ENCODE measurements at places on chromosomes 6 and 20.

DNA sequence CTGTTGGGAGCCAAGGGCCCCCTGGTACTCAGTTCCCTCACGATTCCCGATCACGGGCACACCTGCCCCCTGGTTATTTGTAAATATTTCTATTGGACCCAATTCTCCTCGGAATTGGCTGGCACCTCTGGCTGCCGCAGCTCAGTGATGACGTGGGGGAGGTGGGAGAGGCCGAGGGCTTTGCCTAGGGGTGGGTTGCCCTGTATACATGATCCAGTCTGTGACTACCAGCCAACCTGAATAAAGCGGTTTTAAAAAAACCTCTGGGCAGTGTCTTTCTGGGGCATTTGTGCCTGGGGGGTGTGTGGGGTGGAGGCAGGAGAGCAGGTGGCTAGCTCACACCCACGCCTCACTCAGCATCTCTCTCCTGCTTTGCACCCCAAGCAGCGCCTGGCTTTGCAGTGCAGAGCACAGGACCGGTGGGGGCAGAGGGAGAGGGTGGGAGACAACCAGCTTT, 42.2 kb downstream of the VSTM2L start:
- no peak for DNase-seq

DNA sequence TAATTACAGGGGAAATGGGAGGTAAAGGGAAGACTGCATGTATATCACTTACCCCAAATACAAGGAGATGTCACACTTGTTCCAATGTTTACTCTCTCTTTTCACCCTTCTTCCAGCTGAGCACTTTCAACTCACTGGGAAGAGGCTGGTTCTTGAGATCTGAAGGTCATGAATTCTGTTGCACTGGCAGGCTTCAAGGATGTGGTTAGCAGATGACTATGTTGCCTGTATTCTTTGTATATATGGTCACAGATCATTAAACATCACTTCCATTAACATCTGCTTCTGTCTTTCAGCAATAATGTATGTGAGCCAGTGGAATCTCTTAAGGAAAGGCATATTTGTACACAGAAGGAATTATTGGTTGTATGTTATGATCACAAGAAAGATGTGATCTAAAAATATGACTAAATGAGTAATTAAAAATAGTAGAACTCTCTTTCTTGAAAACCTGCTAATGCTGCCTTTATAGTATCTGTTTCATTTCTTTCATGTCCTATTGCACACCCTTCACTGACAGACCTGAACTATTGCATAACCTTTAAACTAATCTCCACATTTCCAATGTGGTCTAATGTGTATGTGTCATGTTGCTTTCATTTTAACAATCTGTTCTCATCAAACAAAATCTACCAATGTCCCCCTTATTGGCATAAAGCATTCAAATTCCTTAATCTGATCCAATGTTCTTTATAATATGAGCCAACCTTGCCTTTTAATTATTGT, 131.4 kb upstream of the EPHA7 start:
- no peak for DNase-seq

DNA sequence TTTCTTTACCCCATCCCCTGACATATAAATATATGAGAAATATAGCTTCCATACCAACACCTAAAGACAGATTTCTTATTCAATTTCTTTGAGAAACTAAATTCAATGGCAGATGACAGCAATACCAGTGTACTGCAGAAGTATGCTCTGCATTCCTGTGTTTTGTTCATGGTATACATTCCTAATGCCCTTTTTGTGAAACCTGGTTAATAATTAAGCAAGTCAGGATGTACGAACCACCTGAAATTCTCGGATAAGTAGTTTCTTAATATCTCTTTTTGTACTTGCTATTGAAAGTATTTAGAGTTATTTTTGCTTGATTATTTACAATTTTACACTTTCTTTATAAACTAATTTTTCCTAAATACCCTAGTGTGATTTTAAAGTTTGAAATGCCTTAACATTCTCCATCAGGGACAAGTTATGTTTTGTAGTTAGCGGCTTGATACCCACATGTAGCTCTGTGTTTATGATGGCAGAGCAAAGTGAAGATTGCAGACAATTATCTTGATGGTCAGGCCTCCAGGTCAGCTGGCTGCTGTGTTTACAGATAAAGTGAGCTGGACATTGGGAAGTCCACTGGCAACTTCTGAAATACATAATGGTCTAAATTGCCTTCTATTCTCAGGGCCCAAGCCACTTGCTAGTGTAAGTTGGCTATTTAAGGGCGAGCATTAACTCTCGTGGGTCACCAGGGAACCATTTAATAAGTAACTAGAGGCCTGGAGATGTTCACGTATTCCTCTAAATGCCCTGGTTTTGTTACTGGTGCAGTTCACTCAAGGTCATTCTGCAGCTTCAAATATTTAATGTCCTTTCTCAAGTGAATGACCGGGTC, 58.2 kb downstream of the PLCB1 start:
- DNase-seq, result no peak

DNA sequence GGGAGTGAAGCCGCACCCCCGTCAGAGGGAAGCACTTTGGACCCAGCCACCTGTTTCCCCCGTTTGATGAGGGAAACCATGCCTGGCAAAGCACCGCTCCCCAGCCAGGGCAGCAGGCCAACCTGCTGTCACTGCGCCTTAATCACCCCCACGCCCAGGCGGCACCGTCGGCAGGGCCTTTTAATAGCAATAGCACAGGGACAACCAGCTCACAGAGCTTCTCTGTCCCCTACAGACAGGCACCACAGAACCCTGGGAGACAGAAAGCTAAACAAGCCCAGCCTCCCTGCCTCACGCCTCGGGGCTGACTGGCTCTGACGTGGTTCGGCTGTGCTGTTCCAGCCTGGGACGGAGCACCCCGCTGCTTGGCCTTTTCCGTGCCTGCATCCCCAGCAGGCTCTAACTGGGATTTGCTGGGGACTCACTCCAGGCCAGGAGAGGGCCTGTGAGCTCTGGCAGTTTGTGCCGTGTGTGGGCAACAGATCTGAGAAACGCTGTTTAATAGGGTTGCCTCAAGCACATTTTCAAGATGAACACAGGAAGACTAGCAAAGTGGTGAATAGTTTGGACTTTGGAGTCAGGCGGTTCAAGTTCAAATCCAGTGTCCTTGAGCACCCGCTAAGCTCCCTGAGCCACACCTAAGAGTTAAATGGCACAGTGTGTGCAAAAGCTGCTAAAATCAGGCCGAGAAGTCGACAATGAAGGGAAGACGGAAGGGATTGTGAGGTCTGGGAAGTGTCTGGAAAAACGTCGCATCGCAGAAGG, 223.8 kb downstream of the NRN1 start:
- DNase-seq, result no peak

DNA sequence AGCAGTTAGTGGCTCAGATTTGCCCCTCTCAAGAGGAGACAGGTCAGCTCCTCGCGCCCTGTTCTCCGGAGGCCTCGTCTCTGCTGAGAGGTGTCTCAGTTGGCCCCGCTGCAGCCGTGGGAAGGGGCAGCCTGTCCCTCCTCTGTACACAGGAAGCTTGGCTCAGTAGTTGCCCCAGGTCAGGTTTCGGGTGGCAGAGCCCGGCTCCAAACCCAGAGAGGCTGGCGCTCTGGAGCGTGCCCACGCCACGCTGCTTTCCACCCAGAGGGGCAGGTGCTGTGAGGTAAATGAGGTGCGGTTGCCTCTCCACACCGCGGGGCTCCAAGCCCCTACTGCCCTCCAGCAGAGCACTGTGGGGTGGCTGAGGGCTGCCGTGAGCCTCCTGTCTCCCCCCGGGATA, 16.0 kb downstream of the DYNLT1 start:
- DNase-seq, result no peak

DNA sequence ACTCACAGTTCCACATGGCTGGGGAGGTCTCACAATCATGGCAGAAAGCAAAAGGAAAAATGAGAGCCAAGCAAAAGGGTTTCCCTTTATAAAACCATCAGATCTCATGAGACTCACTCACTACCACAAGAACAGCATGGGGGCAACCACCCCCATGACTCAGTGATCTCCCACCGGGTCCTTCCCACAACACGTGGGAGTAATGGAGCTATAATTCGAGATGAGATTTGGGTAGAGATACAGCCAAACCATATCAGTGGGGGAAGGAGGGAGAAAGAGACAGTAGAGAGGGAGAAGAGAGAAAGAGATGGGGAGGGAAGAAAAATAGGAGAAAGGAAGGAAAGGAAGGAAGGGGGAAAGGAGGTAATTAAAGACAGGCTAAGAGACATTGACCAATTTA, 30.1 kb downstream of the GMDS start:
- no peak for DNase-seq

DNA sequence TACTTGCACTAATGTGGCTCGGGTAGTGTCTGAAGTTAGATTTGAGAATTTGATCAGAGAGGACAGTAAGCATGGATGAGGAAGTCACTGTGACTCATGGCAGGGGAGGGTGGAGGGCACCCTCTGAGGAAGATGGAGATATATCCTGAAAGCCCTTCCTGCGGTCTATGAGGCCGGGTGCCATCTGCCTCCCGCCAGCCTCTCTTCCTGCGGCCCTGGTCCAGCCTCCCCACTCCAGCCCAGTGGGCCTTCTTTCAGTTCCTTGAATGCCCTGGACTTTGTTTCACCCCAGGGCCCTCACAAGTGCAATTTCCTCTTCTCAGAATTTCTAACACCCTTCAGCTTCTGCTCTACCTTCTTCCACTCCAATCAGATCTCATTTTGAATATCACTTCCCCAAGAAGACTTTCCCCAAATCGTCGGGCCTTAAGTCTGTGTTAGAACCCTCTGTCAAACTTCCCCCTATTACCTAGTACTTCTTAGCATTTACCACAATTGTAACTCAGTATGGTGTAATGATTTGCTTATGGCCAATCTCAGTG, 20.2 kb upstream of the TNFAIP3 start:
- no peak for DNase-seq

- DNase-seq, result no peak
Observed at GRCh38 chr6:138205437-138206094, 12.7 kb downstream of the PBOV1 start.

- DNase-seq, result no peak
Observed at GRCh38 chr20:18527339-18527738, 19.6 kb downstream of the SEC23B start.

- DNase-seq, result no peak
Observed at GRCh38 chr6:22219925-22220324, 76.9 kb downstream of the PRL start.

GRCh38 chr6:8215631-8216030, 113.3 kb upstream of the EEF1E1 start:
- no peak for DNase-seq

DNA sequence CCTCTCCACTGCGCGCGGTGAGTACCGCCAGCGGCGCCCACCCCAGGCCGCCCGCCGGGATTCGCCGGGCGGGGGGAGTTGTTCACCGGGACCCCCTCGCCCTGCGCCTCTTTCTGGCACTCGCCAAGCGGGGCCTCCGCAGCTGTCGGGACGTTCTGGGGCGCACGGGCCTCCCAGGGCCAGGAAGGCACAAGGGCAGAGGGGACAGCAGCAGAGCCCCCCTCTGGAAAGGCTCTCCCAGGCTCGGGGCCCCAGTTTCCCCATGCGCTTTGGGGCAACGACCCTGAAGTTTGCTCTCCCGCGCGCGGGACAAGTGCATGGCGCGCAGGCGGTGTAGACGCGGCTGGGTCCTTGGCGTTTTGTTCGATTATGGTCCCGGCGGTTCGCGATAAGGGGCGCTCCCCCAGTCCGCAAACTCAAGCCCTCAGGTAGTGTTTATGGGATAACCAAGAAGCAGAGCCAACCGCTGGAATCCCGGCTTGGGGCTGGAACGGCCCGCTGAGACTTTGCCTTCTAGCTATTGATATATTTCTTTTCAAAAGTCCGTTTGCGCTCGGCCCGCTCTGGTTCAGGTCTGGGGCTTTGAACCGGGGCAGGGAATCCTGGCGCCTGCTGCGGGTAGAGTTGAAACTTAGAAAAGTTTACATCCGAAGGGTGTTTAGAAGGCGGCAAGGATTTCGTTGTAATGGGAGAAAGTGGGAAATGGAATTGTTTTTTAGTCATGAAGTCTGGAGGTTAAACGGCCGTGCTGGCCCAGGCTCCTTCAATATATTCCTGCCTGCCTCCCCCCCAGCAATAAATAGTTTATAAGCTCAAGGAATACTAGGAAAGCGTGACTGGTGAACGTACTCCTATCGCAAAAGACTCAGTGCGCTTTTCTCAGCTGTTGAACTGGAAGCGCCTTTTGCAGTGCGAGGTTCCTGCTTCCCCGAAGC, 595 bp downstream of the EYA2 start:
- no peak for DNase-seq

GRCh38 chr20:16712511-16712947, 17.3 kb upstream of the SNRPB2 start:
- DNase-seq, result no peak

DNA sequence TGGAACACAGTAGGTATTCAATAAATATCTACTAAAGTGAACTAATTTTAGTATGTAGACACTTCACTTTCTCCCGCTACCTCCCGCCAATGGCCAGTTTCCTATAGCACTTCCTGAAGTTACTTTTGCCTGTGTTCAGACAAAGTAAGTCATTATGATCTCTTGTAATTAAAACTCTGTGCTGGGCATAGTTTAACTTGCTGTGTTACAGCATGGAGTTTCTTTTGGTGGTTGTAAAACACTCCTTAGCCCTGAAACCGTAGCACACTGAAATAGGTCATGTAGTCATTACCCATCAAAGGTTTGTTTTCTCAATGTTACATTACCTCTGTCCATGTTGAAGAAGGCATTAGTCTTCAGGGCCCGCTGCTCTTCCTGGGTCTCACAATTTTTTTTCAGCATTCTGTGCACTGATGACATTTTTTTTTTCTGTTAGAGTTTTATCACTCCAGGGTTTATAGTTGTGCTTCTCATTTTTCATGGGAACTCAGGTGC, 54.0 kb upstream of the CENPW start:
- no peak for DNase-seq

GRCh38 chr6:125587666-125588632, 161.5 kb upstream of the HEY2 start:
- DNase-seq, result no peak

DNA sequence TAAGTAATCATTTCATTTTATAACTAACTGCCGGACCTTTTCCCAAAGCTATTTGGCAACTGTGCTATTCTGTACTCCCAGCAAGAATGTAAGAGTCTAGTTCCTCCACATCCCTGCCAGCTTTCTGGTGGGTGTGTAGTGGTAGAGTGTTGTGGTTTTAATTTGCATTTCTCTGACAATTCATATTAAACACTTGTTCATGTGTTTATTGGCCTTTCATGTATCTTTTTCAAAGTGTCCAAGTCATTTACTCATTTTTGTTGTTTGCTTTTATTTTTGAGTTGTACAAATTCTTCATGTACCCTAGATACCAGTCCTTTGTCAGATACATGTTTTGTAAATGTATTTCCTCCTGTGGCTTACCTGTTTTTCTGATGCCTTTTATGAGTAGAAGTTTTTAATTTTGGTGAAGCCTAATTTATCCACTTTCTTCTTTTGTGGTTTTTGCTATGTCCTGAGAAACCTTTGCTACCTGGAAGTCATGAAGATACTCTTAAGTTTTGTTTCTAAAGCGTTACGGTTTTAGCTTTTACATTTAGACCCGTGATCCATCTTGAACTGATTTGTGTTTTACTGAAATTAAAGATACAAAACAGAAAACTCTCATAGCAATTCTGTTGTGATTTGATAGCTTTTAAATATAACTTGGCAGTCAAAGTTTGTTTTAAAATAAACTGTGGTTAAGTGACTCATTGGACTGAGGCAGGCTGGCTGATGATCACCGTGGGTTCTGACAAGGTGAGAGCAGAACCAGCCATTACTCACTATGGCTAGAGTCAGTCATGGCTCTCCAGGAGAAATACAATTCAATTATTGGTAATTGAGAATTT, 8.0 kb downstream of the MYLIP start:
- DNase-seq, result peak; percentile 44

GRCh38 chr6:109446072-109446471, 5.5 kb downstream of the SMPD2 start:
- no peak for DNase-seq

GRCh38 chr6:106671651-106672050, 42.3 kb downstream of the QRSL1 start:
- no peak for DNase-seq

GRCh38 chr20:38685853-38686473, 38.3 kb upstream of the SLC32A1 start:
- DNase-seq, result peak; percentile 41

Data from stimulated activated CD4-positive, alpha-beta T cell treated with anti-CD3 and anti-CD28 coated beads, Interleukin-4, amount 100 ng/mL, for 1 hour (primary cell).